ENCODE measurements at places on chromosomes 2 and 18. TPM values are rescaled to one million over a fixed set of nuclear protein-coding genes. Genes with fewer than 3 reads are reported as not detected.

DNA sequence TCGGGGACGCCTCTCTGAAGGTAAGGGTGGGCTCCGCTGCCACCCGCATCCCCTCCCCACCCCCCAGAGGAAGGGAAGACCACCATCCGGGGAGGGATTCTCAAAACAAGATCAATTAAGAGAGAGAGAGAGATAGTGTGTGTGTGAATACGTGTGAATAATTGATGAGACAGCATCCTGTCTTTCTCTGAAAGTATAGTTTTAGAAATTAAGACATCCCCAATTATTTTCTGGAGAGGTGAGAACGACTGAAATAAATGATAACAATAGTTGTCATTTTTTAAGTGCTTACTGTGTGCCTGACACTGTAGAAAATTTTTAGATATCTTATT is 751 bp downstream of the IL18R1 start:
- no peak for DNase-seq

Gene MOCOS
- polyA plus RNA-seq = 1.2 TPM

DNA sequence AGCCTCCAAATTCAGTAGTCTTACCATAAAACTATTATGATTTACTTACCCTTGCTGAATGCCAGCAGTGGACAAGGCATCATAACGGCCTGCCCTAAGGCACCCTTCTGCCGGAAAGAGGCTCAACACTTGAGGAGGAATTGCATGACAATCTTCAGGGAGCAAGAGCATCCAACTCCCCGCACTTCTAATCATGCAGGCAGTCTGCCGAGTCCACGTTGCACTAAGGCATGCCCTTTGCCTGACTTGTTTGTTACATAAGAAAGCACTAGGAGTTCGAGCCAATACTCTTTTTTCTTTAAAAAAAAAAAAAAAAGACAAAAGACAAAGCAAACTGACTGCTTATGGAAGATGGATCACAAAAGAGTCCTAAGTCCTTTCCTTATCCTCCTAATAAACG is 17.9 kb upstream of the SPTBN1 start:
- no peak for DNase-seq

DNA sequence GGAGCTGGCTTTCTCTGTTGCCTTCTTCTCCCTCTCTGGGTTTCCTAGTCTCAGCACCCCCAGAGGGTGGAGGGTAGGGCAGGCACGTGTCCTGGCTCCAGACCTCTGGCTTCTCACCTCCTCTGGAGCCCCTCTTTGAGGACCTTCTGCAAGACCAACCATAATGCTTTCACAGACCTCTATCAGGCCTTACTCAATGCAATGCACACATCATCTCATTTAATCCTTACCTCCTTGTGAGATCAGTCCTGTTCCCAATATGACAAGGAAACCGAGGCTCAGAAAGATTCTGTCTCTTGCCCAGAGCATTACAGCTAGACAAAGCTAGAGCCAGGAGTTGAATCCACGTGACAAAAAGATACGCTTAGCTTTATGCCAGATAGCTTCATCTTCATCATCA is 8.2 kb downstream of the ATOH8 start:
- DNase-seq = no peak

DNA sequence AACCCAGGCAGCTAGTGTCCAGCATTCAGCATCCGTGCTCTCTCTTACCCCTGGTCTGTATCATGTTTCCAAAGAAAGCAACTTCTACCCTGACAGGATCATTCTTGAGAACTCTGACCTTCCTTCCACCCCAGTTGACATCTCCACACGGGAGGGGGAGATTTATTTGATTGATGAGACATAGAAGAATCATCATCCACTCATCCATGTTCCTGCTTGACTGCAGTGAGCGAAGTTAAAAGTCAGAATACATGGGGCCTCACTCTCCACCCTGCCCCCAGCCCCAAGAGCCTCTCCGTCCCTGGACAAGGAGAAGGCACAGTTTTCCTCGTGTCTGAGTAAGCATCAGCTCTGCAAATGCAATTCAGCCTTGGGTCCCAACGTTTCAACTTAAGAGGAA is 356.0 kb upstream of the TNP1 start:
- no peak for DNase-seq

- no peak for DNase-seq
Measured at GRCh38 chr2:239610457-239611221, 209.8 kb upstream of the HDAC4 start.

DNA sequence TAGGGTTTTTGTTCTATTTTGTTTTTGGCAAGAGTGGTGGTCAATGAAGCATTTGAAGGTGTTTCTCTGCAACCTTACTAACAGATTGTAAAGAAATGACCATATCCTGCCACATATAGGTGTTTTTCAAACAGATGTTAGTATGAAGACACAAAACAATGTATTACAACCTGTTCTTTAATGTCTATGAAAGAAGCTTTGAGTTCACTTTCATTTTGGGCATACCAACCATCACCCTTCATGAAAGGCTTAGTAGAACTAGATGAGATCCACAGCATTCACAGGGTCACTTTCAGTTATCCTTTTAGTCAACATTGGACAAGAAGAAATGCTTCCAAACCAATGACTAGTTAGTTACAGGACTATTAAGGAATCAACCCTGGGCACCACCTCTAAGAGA is 95.1 kb downstream of the EHBP1 start:
- no peak for DNase-seq

Gene PID1
- polyA plus RNA-seq = 0.16 TPM

Gene DTNB
- polyA plus RNA-seq = 15.3 TPM

GRCh38 chr2:127146071-127146725 is 39.2 kb upstream of the BIN1 start:
- DNase-seq = no peak

Gene ERFE
- polyA plus RNA-seq = 1.3 TPM

Gene UGT1A9
- polyA plus RNA-seq = not detected

Gene SLC1A4
- 4.7 TPM for polyA plus RNA-seq

DNA sequence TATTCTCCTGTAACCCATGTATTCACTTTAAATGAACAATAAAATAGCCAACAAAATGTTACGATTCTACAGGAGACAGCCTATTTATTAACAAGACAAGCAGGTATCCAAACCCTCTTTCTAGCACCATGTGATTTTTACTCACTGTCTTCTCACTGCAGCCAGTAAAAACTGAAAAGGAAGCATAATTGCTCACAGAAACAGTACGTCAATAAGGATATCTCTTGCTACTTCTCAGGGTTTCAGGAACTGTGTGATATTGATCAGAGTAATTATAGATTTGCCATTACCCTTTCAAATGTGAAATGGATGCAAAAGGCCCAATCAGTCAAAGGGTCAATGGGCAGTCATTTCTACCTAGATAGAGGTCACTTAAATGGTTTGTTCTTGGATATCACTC is 1473.8 kb upstream of the DDX18 start:
- DNase-seq = no peak

Gene CKAP2L
- 2.9 TPM for polyA plus RNA-seq

DNA sequence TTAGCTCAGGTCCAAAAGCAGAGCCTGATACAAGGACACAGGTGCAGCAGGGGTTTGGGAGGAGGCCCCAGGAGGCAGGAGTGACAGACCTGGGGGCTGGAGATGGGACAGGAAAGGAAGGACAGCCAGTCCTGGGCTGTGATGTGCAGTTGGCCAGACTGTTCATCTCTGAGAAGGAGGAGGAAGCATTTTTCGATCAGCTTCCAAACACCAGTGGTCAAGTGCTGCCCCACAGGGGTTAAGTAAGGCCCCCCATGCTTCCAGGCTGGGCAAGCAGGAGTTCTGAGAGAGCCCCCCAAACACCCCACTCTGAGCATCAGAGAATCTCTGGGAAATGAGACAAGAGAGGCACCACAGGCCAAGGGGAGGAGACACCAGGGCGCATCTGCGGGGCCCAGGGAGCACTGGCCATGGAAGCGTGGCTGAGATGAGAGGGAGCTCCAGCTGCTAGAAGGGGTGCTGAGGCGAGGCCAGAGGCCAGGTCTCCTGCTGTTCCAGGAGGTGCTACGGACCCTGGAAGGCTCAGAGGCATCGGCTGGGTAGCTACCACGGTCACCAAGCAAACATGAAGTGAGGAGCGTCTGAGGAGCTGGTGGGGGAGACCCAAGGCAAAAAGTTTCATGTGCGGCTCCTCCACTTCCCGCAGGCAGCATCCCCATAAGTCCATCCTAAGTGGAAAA is 5.6 kb upstream of the HDAC4 start:
- DNase-seq = no peak

GRCh38 chr2:105761931-105762515 is 17.3 kb downstream of the NCK2 start:
- peak; percentile 36 for DNase-seq

DNA sequence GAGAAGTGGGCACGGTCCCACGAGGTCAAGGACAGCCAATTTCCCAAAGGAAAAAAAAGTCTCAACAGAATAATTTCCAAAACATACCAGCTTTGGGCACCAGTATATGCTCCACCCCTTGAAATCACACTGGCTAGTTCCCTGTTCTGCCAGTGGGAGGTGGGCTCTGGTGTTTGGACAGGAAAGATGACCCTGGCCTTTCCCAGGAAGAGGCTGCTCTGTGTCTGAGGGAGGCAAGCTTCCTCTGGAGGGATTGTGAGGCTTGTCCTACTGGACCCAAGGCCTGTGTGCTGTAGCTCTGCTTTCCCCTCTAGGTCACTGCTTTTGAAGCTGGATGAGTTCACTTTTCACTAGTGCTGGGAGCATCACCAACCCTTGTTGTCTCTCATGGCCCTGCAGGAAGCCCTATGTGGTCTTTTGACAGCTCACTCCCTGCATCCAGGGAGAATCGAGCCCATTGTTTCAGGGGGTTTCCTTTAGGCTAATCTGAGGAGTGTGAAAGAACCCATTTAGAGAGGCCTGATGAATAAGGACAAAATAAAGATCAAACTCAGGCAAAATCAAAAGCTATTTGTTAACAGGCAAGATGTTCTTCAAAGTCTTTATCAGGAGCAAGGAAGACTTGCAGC is 36.3 kb downstream of the CXCR4 start:
- DNase-seq = no peak

Gene DUSP19
- 0.85 TPM for polyA plus RNA-seq

- no peak for DNase-seq
Measured at GRCh38 chr2:12343141-12343540, 373.6 kb upstream of the TRIB2 start.

Data from SK-N-SH (cell line).